ENCODE measurements at places on chromosomes 3 and 15.
A peak's percentile ranks its signal among the peaks of the same experiment; 100 is the strongest.

GRCh38 chr15:62400778-62401177, 235.7 kb upstream of the C2CD4B start:
- no peak for DNase-seq

DNA sequence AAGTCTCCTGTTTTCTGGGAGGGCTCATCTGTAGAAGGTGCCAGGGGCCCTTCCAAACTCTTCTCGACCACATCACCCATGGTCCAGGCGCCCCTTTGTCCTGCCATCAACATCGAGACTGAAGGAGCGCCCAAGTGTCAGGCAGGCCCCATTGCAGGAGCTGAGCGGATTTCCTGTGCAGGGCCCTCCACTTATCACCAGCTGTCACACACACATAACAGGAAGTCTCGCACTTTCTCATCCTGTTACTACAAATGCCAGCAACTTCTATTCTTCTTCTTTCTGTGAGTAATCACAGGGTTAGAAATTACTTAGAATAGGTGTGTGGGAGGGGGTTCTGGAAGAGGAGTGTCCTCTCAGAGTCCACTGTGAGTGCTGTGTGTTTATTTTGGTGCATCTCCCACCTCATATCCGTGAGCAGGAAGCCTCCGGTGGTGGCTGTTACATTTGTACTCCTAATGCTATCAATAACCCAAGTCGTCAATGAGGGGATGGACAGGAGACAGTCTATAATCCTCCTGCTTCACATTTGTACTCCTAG, at the start of gene KLHL6:
TSS of gene KLHL6 (minus strand) at position 166 of the 541 bp plus-strand sequence. CDS start at position 113, 53 bp downstream.
- DNase-seq = no peak

DNA sequence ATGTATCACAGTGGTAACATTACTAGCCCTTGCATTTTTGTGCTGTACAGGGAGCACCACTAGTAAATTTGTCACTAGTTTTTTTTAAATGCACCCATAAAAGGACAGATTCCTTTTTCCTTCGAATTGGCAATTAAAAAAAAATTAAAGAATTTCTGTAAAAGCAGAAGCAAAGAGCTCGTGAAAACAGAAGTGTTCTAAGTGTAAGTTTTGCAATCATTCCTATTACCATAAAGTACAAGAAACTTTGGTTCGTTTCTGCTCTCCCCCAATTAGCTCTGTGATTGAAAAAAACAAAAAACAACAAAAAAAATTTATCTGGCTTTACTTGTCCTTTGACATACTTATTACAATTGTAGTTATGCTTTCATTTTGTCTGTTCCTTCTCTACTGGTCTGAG, 5.3 kb downstream of the SERP1 start:
- DNase-seq = no peak

- no peak for DNase-seq
Observed at GRCh38 chr3:58680879-58681525, 14.4 kb upstream of the FAM3D start.

- DNase-seq = no peak
Observed at GRCh38 chr15:28936081-28936480, 50.3 kb downstream of the APBA2 start.

DNA sequence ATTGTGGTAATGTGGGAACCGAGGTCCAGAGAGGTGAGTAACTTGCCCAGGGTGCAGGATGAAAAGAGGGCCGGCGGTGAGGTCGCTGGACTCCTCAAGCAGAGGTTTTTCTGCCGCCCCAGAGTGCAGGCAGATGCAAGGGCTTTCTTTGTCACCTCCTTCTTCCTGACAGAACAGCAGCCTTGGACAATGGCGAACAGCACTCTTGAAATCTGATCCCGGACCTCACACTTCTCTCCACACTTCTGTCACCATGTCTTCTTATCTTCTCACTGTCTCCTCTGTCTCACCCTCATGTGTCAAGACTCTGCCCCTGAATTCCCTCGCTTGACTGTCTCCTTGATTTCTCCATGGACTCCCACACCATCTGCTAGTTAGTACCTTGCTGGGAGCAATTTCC, 15.4 kb upstream of the VPS8 start:
- DNase-seq = no peak

DNA sequence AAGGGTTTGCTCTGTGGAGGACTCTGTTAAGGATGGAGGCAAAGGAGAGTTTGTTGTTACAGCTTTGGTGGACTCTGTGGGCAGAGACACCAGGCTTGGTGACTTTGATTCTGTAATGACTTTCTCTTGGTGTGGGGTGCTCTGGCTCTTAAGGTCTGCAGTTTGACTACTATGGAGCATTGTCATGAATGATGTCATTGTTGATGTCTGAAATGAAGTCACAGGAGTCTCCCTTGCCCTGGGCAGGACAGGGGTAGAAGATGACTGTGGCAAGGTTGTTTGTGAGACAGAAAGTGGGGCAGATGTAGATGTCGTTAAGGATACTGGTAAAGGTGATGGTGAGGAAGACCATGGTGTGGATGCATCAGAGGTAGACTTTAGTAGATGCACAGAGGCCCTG, 42.7 kb downstream of the HEG1 start:
- DNase-seq = no peak

DNA sequence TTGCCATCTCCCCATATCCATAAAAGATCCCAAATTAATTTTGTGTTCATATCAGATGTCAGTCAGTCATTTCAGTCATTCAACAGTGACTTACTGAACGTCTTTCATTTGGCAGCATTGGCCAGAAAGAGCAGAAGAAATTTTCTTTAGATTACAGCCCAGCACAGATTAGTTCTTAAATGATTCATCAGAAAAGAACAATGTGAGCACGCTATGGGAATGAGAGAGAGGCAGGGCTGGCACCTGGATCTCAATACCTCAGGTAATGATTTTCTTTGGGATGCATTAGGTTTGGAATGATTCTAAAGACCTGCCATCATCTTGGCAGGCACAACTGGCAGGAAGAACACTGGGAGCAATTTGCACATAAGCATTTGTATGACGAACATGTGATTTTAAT, 41.6 kb downstream of the FBN1 start:
- DNase-seq = no peak

DNA sequence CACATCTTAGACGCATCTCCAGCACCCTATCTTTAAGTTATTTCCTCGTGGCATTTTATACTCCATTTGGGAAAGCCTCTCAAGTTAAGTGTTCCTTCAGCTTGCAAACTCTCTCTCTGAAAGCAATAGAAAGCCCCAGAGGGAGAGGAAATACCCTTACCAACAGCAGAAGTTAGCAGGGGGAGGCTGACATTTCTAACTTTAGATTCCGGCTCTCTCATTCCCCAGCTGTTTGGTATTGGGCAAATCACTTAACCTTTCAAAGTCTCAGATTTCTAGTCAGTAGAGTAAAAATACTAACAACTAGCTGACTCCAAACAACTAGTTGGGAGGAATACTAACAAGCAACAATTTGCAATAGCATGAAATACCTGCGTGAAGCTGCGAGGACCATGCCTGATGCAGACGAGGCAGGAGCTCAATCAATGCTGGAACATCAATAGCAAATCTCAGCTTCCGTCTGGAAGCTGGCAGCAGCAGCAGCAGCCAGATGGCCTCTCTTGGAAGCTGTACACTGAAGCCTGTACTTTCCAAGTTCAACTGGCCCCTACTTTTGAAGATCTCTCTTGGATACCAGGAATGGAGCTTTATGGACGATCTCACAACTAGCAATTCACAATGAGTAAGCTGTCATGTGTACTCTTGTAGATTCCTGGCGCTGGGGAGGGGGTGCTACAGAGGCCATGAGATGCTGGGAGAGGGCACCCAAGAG, 47.8 kb downstream of the THBS1 start:
- no peak for DNase-seq

DNA sequence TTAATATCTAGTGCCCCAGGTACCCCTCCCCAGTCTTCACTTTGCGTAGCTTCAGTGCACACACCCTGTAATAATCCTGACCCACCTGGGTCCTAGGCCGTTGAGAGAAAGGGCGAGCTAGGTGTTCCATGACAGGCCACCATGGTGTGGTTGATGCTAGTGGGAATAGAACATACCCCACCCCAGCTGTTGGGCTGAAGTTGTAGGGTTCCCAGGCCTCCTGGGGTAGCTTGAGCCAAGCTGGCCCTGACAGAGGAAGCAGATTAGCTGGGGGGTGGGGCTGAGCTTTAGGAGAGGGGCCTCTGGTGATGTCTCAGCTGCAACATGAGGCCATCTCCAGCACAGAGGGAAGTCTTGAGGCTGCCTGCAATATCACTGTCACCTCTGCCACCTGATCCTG, 40.5 kb downstream of the RAB11A start:
- no peak for DNase-seq

DNA sequence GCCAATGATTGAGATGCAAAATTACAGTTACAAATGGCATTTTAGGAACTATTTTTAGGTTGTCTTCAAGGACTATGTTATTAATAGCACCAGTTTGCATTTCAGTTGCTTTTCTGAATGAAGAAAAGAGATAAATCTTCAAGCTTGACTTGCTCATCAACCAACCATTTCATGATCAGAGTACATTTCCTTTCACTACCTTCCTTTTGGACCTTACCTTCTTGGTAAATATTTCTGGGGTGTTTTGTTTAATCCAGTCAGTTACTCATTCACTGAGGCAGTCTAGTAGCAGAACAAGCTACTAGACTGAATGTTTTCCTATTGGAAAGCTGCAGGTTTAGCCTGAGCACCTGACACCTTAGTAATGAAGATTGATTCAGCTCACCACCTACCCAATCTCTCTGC, 8.2 kb downstream of the SLC27A2 start:
- no peak for DNase-seq

GRCh38 chr15:51888593-51889195, 59.2 kb downstream of the TMOD3 start:
- no peak for DNase-seq

- peak; percentile 39 for DNase-seq
Observed at GRCh38 chr3:71652781-71653413, 69.4 kb upstream of the FOXP1 start.

DNA sequence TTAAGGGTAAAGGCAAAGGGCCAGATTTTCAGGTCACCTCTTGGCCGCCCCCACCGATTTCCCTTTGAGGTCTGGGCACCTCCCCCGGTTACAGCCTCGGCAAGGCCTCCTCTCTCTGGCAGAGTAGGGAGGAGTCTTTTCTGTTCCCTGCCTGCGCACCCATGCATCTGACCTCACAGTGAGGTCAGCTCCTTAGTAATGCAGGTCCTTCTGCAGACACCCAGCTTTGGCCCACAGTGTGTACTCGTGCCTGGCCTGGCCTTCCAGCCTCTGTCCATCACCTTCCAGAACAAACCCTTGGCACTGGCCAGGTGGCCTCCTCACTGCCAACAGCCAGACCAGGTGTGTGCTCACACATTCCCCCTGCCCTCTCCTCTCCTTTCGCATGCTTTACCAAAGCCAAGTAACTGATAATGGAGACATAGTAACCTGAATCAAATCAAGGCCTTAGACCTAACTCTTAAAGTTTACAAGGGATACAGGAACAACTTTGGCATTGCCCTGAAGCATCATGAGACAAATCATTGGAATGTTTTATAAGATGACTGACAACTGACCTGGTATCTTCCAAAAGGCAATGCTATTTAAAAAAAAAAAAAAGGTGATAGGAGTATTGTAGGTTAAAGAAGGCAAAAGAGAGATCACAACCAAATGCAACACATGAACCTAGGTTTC, 61.3 kb downstream of the CORO2B start:
- DNase-seq = no peak

DNA sequence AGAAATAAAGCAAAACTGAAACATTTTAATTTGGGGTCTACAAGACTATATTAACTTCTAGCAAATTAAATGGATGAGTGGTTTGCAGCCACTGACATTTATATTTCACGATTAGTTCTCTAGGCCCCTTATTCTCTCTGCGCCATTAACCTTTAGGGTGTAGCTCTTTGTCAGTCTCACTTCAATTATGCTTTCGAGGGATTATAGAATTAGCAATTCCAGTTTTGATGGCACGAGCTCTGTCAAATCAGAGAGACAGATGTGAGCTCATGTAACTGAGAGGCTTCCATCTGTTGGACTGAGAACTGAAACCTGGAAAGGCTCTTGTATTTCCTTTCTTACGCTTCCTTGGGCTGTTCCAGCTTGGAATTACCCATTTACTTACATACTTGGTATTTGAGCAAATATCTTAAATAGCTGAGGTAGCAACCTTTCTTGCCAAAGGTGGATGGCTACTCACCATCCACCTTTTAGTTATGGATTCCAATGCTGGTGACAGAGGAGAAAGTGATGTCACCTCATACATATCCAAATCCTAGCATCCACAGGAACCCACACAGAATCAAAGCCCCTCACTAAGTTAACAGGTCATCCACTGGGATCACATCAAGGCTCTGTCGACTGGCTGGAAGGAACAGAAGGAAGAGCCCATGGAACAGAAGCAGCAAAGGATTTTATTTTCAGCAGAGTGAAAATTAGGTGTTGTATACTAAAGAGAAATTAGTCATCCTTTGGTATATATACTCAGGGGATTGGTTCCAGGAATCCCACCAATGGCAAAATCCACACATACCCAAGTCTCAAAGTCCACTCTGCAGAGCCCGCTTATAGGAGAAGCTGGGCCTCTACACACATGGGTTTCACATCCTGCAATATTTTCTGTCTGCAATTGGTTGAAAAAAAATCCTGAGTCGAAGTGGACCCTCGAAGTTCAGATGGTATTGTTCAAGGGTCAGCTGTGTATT, 20.8 kb downstream of the VGLL4 start:
- no peak for DNase-seq

DNA sequence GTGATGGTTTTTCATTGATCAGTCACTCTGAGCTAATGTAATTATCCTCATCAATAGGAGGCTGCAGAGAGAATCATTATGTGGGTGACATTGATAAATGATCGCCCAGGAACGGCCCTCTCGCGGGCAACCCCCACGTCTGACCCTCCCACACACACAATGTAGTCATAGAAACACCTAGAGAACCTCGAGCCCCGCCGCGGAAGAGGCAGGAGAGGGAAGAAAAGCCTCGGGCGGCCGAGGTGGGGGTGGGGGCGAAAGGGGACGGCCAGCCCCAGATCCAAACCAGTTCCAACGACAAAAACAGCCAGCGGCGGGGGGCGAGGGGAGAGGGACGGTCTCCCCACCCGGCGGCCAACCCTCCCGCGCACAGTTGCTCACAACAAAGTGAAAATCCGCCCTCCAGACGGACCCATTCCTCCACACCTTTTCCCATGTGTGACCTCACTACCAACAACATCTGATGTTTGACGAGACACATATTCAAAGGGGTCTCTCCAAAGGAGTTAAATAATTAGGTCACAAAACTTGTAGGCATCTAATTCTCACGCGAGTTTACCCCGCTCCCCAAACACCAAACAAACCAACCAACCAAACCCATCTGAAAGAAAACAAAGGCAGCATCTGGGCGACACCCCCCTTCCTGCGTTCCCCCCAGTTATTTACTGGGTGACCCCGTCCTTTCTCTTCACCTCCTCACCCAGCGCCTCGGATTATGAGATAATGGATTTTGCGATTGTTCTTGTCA, 213.0 kb downstream of the MEIS2 start:
- no peak for DNase-seq

DNA sequence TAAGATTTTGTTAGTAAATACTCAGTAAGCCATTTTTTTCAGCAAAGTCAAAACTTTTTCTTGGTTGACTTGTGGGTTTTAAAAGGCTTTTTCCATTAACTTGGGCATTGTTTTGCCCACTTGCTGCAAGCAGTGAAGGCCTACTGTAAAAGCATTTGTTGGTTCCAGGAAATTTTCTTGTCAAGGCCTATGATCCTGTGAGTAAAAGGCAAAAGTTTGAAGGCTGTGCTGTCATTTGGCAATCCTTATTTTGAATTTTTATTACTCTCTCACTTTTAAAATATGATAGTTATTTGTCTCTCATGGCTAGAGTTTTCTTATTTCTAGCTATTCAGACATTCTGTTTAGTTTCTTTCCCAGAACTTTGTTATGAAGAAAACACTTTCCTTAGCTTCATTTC, 13.0 kb downstream of the P2RY12 start:
- no peak for DNase-seq

Measured in smooth muscle cell of the brain vasculature (primary cell).